T-helper 1 cell (primary cell): ENCODE measurements at places on chromosomes 13 and 19.

GRCh38 chr13:41995946-41996345, 35.0 kb upstream of the VWA8 start:
- DNase-seq: no peak

GRCh38 chr13:26220575-26220974, 1.5 kb downstream of the RNF6 start:
- DNase-seq: no peak

DNA sequence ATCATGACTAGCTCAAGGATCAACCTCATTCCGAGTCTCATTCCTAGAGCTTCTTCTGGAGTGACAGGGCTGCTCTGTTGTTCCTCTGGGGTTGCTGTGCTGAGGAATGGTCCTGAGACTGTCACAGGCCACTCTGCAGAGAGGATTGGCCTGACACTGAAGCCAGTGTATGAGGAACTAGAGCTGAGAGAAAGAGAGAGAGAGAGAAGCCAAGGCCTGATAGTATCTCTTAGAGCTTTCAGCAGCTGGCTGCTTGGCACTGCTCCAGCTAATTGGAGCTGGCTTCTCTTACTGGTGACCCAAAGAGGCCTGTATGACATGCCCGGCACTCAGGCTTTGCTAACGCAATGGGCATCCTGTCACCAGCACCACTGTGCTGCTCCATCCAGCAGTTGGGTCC, 73.4 kb upstream of the FLT1 start:
- no peak for DNase-seq

DNA sequence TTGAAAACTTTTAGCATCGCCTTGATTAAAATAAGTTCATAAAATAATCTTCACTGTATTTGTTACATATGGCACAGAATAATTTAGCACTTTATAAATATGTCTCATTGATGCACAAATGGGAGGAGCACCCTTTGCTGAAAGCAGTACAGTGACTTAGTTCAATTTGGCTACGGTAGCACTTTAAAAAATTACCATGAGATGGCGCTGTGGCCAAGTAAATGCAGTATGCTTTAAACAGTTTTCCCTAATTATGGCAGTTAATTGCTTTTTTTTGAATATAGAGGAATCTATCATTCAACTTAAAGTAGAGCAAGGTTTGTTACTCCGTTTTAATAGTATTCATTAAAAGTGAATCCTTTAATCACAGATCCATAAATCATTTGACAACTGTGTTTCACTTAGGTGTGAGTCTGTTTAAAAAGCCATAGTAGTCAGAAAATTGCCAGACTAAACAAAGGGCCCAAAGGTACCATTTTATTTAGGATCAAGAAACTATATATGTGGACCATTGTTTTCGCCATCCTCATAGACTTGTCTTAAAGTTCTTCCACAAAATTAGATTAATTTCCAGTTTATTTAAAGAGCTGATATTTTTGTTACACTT, 34.7 kb upstream of the ESD start:
- DNase-seq: no peak

DNA sequence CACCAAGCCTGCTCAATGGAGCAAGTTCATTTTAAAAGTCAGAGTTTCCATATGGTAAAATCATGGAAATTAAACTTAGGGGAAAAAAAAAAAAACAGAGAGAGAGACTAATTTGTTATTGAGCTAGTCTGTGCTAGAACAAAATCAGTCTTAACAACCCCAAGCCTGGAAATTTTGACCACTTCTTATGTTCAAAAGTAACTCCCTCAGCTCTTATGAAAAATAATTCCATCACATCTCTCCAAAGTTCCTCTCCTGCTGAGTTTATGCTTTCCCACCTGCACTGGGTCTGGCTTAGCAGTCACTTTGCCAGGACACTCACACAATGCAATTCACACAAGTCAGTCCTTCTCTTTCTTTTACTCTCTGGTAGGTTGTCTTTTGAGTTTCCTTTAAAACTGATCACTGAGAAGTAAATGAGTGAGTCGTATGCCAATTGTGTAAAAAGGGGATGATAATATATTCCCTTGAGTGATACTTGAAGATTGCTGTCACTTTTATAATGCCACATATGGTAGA, 92.6 kb downstream of the ENOX1 start:
- DNase-seq: no peak

GRCh38 chr13:87535911-87536310, 135.3 kb upstream of the SLITRK5 start:
- no peak for DNase-seq

DNA sequence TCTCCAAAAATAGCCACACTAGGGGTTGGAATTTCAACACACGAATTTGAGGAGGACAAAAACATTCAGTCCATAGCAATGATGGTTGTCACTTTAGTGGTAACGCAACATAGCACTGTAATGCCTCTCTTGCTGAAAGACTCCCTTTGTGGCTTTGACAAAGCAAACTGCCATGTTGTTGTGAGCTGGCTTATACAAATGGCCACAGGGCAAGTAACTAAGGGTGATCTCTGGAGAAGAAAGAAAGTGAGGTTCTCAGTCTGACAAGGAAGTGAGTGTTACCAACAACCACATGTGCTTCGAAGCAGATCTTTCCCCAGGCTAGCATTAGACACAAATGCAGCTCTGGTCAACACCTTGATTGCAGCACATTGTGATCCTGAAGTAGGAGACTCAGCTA, 79.1 kb upstream of the PCDH17 start:
- no peak for DNase-seq

DNA sequence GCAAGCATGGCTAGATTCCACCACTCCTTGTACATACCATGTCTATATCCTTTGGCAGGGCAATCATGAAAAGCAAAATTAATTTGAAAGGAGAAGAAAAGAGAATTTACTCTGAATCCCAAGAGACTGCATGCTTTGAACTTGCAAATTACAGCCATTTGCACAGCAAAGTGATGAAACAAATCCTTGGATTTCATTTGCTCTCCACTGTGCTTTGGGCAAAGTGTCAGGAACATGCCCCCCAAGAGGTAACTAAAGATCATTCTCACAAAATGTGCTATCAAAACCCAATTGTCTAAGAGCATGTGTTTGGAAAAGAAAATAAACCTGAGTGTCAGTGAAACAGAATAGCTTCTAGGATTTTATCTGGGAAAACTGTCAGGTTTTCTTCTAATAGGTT, 298.5 kb downstream of the GPC6 start:
- no peak for DNase-seq

DNA sequence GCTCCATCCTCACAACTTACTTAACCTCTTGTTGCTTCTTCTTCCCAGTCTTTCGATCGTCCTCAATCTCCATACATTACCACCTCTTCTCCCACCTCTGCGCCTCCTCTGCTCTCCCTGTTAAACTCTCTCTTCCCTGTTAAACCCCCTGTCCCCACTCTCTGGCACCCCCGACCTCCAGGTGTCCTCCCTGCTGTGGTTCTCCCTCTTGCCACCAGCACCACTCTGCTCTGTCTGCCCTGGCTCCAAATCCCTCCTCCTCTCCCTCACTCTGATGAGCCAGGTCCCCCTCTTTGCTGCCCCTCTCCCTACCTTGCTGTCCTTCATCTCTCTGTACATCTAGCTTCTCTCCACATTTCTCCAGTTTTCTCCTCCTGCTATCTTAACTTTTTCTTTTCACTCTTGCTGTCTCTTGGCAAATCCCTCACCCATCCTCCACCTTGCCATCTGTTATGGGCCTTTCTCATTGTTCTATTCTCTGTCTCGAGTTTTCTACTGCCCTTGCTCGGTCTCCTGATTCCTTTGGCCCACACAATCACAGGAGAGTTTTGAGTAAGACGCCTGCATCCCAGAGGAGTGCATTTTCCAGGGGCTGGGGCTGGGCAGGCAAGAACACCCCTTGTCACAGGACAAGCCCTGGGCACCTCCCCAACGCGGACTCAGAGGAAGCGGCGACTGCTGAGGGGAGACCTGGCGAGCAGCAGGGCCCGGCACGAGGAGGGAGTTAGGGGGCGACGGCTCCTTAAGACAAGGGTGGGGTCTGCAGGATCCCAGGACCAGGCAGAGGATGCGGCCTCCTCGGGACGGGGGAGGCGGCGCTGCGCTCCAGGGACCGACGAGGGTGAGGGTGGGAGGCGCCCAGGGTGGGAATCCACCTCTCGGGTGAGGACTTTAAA, 21.4 kb upstream of the ERVV-1 start:
- DNase-seq: no peak

DNA sequence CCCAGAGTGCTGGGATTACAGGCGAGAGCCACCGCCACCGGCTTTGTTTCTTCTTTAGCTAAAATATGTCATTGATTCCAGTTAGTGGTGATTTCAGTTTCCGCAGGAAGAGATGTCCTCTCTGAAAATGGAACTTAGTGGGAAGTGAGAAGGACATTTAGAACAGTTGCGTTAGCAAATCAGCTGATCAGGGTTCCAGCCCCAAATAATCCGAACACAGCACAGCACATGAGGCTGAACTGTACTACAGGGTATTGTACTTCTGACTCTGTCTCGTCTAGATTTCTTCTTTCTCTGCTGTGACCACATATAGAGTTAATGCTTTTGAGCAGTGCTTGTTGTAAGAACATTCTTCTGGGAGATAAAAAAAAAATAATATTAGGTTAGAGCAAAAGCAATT, 314.4 kb downstream of the MYO16 start:
- DNase-seq: no peak

- no peak for DNase-seq
These were observed 25.7 kb downstream of the SHC2 start for GRCh38 chr19:435056-435706.

GRCh38 chr13:34417896-34418295, 524.2 kb upstream of the NBEA start:
- no peak for DNase-seq

GRCh38 chr13:29676941-29677452, 81.5 kb upstream of the SLC7A1 start:
- DNase-seq: no peak

DNA sequence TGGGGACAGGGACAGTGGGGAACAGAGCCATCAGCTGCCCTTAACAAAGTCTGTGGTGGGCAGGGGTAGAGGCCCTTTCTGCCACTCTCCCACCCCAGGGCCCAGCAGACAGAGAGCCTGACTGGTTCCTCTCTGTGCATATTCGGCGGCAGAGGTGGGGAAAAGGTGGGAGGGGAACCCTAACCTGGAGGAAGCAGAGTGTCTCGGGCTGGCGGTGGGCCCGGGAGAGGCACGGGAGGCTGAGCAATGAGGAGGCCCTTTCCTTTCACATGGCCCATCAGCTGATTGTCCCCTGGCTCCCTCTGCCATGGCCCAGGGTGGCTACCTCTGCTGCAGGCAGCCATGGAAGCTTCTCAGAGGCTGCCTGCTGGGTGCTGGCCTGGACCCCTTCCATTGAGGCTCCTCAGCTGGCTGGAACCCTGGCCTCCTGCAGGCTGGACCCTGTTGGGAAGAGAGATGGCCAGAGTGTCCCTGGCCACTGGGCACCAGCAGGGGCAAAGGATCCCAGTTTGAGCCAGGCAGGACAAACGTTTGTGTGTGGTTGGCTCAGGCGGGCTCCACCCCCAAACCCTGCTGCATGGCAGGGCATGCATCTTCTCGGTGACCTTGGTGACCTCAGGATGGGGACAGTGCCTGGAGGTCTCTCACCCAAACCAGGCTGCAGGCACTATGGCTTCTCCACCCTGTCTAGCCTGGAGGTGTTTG, 202.8 kb upstream of the ZNF536 start:
- no peak for DNase-seq

- no peak for DNase-seq
These were observed 34.0 kb upstream of the SPACA7 start for GRCh38 chr13:112341976-112342735.
